ENCODE measurements at places on chromosomes 11 and 22.

DNA sequence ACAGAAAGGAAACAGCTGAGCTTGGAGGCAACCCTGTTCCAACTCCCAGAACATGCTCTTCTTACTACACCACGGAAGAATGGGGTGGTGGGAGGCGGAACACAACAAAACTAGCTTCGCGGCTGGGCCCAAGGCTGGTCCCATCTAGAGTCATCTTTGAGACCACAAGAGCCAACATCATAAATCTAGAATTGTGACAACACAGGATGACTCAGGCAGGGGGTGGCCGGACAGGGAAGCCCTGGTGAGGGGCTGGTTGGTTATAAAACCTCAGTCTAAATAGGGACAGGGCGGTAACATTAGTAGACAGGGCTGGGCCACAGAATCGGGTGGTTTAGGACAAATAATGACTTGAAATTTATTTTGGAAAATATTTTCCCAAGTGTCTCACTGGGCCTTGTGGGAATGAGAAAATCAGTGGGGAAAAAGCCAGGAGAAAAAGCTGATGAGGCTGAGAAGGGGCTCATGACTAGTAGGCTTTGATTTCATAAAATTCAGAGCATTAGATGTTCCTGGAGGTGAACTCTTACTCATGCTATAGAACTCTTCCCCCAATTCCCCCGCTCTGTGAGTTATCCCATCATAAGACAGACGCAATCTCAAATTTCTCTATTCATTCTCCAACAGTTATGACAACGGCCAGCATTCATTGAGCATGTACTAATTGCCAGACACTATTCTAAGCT is 151.8 kb upstream of the TIMP3 start:
- DNase-seq = no peak

DNA sequence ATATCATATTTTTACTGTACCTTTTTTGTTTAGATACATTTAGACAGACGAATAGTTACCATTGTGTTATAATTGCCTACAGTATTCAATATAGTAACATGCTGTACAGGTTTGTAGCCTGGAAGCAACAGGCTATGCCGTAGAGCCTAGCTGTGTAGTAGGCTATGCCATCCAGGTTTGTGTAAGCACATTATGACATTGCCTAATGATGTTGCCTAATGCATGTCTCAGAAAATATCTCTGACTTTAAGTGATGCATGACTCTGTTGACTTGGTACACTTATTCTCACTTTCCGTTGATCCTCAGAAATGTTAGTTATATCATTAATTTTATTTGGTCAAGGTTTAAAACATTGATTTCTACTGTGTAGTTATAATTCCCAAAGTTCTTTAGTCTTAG is 39.9 kb downstream of the OR2AT4 start:
- no peak for DNase-seq

DNA sequence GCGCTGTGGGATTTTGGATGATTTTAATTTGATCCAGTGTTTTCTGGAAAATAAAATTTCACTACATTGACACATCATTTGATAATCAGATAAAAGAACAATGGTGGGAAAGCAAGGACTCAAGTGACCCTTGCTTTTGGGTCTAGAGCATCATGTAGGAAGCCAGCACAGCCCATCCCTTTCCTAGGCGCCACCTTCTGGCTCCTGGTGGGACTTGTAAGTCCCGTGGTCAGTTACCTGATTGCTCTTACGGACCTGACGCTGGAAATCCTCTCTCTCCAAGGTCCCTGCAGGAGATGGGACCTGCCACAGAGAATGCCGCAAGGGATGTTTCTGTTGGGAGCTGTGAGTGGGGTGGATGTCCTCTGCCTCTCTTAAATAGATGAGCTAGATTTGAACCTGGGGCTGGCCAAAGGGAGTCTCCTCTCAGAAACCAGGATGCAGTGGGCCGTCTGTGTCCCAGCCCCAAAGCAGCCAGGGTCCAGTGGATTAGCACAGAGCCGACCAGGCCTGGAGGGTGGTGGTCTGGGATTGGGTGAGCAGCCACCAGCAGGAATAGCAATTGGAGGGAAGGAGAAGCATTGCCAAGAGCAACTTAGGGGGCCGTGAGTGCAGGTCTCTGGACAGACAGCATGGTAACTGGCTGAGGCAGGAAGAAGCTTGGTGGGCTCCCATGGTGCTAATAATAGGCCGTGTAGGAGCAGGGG is 21.7 kb downstream of the TIMP3 start:
- no peak for DNase-seq

- no peak for DNase-seq
Measured at GRCh38 chr22:27526901-27527300, 274.7 kb downstream of the MN1 start.

- no peak for DNase-seq
Measured at GRCh38 chr11:69479591-69480271, 1.7 kb upstream of the LINC01488 start.

DNA sequence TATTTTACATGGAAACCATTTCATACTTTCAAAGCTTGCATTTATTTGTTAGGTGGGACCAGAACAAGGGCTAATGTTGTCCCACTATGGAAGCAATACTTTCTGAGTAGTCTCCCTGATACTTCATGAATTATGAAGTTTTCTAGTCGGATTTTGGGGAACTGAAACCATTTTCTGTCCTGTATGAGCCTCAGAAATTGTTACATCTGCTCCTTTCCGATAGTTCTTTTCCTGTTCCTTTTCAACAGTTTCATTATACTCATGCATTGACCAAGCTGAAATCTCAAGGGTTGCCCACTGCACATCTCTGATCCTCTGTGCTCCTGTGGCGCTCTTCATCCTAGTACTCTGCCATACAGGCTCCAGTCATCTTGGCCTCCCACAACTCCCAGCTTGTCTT is 31.5 kb upstream of the GLYATL1 start:
- no peak for DNase-seq

- peak; percentile 31 for DNase-seq
Measured at GRCh38 chr22:36541831-36542411, 13.0 kb upstream of the EIF3D start.

DNA sequence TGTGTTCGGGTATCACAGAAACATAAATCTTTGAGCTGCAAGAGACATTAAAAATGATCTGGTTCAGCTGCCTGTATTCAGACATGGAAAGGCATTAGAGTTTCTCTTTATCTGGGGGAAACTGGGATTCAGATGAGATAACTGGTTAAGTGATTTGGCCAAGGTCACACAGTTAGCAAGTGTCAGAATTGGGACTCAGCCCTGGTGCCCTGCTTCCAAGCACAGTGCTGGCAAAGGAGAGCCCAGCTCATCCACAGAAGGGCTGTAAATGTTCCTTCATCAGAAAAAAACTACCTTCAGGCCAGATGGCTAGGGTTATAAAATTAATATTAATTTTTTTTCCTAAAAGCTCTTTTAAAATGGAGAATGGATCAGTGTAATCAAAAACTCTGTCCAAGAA is 20.4 kb upstream of the CADM1 start:
- no peak for DNase-seq

DNA sequence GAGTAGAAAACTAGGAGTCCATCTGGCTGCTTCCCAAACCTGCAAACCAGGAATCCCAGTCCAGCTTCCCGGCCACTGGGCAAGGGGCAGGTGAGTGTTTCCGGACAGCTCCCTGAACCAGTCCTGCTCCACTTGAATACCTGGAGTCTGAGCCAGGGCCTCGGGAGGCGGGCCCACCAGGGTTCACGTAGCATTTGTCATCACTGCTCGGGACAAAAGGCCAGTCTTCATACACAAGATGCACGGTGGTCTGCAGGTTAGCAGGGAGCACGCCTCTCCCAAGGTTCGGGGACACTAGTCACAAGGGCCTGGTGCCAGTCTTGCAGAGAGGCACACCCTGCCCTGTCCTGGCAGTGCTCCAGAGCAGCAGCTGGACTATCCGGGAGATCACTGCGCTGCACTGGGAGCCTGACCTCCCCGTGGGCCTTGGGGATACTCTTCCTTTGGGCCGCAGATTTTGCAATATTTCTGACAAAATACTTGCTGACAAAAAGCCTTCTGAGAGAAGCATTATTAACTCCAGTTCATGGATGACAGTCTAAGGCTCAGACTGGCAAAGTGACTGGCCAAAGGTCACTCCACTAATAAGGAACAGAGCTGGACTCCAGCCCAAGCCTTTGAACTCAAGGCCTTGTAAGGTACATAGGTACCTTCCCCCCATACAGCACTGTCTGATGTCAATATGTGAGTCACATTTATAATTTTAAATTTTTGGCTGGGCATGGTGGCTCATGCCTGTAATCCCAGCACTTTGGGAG is 25.1 kb downstream of the CD6 start:
- DNase-seq = no peak

DNA sequence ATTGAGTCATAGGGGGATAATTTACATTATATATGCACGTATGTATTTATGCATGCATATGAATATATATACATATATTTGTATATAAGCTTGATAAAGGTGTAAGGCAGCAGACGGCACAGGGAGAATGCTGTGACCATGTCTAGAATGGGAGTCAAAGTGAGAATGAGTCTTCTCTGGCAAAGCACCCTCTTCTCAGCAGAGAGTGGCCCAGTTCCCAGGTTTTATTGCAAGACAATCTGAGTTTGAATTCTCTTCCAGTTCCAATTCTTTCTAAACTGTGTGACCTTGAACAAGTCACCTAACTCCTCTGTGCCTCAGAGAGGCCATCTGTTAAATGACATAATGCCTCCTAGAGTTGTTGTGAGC is 13.8 kb downstream of the EHF start:
- DNase-seq = no peak

GRCh38 chr22:43994006-43994405 is 30.1 kb upstream of the PARVB start:
- no peak for DNase-seq

DNA sequence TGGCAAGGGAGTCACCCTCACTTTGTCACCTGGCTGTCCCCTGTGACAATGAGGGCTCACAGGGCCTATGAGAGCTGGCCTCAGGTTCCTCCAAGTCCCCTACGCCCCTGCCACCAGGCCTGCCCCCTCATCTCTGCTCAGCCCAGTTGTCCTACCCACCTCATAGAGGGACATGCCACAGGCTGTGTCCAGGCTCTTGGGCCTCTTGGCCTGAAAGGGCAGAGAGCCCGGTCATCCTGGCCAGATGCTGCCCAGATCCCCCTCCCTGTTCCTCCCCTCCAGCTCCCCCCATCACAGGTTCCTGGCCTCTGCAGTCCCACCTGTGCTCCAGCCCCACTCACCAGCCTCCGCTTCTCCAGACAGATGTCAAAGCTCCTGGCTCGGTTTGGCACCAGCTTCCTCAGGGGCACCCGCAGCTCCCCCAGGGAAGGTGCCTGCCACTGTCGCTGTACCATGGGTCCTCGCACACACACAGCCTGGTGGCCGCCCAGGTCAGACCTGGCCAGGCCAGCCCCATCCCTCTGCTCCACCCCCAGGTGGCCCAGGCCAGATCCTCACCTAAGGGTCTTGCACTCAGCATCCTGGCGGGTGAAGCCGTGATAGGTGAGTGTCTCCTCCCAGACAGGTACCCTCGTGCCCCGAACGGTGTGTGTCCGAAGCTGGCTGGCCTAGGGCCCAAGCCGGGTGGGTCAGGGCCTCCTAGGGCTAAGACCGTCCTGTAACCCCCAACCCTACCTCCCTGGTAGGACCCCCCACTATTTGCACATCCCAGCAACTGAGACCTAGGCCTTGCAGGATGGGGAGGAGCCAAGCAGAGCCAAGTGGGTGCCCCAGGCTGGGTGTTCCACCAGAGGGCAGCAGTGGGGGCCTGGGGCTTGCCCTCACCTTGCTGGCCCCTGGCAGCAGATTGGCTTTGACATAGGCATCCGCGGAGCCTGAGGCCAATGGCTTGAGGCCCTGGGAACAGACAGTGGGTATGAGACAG is 8.3 kb downstream of the NDUFV1 start:
- peak; percentile 53 for DNase-seq

GRCh38 chr22:22125579-22126468 is 118.8 kb upstream of the VPREB1 start:
- no peak for DNase-seq

DNA sequence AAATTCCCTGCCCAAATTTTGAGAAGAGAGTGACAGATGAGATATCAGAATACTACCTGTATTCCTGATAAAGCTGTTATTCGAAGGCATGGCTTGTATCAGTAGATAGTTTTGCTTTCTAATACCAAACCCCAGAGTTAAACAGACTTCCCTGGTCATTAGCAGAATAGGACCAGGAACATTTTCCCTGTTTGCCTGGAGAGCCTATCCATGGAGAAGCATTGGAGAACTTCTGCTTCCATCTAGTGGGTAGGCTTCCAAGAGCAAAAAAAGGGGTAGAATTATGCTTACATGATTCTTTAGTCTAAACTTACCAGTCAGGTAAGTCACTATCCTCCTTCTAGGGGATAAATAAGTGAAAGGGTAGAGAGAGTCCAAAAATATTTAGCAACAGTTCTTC is 14.2 kb downstream of the PDE3B start:
- DNase-seq = no peak

- DNase-seq = no peak
Measured at GRCh38 chr22:27542602-27543001, 259.0 kb downstream of the MN1 start.

GRCh38 chr22:27224485-27225374 is 567.3 kb downstream of the MIAT start:
- no peak for DNase-seq

DNA sequence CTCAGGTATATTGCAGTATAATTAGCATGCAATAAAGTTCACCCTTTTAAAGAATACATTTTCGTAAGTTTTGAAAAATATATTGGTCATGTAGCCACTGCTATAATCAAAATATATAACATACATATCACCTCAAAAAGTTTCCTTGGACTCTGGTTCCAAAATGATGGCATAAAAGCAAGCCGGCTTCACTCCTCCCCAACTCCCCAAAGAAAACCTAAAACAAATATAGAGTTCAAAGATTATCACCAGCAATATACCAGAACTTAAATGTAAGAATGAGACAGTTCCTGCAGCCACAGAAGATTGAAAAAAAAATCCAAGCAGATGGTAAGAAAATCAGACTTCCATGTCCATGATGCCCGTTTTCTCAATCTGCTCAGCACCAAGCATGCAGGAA is 104.3 kb downstream of the APIP start:
- no peak for DNase-seq

- peak; percentile 50 for DNase-seq
Measured at GRCh38 chr22:23240639-23241389, 60.5 kb downstream of the BCR start.

GRCh38 chr11:29244355-29244754 is 772.5 kb downstream of the KCNA4 start:
- no peak for DNase-seq

DNA sequence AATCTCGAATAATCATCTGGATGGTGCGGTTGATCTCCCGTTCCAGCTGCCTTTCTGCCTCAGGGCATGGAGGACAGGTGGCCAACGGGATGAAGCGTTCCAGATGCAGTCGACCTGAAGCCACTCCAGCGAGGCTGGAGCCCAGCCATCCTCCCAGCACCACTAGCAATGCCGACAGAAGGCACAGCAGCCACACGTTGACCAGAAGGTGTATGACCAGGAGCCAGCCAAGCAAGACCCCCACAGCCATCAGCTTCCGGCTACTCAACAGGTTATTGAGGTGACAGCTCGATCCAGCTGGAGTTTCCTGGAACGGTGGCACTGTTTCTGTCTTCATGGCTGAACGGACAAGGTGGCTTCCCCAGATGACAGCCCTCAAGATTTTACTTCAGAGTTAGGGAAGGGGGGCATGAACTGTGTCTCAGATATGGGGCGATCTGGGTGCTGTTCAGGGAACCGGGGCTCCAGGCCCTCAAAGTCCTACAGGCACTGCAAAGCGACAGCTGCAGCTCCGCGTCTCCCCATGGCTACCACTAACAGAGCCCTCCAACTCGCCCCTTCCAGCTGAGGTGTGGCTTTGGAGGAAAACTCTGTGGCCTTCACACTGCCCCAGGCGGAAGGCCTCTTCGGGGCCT is 559 bp downstream of the SNX19 start:
- DNase-seq = peak; percentile 3

GRCh38 chr11:46264976-46265375 is 12.5 kb upstream of the CREB3L1 start:
- no peak for DNase-seq

- no peak for DNase-seq
Measured at GRCh38 chr11:57481915-57482781, 21.8 kb downstream of the RTN4RL2 start.
